Naive thymus-derived CD4-positive, alpha-beta T cell (primary cell): ENCODE measurements at places on chromosomes 7 and 10. TPM values are rescaled to one million over a fixed set of nuclear protein-coding genes. Genes with fewer than 3 reads are reported as not detected.

CTAGE15 gene
- not detected for total RNA-seq

DNA sequence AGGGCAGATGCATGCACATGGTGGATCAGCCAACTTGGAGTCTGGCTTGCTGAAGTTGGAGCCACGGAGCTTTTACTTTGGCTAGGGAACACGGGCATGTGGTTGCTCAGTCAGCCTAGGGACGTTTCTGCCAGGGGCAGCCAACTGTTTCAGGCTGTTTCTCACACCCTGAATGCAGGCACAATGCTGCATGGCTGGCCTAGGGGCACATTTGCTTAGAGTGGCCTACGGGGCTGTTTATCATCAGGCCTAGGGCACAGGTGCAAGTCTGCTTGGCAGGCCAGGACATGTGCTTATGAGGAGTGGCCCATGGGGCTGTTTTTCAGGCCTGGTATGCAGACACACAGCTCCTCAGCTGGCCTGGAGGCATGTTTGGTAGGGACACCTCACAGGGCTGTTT is 107.4 kb downstream of the GSAP start:
- H3K4me1 ChIP-seq, result no peaks in the 10 kb centered on the region
- no peak overlapping the region for H3K4me3 ChIP-seq
- no peak overlapping the region for H3K27ac ChIP-seq
- DNase-seq, result no peak
- peaks cover 32% of the 10 kb centered on the region for H3K36me3 ChIP-seq
- no peaks in the 10 kb centered on the region for H3K27me3 ChIP-seq

RELN gene
- not detected for total RNA-seq

DNA sequence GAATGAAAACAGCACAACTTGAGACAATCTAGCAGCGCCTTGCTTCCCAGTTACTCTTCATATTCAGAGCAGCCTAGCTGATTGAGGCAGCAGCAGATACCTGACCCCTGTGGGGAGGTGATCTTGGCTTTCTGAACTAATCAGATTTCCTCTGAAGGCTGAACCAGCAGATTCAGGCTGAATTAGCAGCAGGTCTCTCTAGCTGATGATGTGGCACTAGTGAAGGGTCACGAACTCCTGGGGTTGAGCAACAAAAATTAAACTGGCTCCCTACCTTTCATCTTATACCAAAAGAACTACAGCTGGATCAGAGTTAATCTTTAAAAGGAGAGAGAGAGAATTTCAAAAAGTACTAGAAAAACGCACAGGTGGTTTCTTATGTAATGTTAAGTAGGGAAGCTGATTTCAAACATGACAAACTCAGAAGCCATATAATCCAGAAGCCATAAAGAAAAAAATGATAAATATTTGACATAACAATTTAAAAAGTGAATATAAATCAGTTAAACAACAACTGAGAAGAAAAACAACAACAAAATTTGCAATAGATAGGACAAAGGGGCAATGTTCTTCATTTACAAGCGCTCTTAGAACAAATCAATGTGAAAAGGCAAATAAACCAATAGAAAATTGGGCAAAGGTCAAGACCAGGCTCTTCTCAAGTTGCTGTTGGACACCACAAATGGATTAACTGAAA is 13.5 kb downstream of the SLC25A13 start:
- peaks cover 2% of the 10 kb centered on the region for H3K4me1 ChIP-seq
- no peak for DNase-seq
- no peaks in the 10 kb centered on the region for H3K27me3 ChIP-seq
- no peak overlapping the region for H3K4me3 ChIP-seq

DNA sequence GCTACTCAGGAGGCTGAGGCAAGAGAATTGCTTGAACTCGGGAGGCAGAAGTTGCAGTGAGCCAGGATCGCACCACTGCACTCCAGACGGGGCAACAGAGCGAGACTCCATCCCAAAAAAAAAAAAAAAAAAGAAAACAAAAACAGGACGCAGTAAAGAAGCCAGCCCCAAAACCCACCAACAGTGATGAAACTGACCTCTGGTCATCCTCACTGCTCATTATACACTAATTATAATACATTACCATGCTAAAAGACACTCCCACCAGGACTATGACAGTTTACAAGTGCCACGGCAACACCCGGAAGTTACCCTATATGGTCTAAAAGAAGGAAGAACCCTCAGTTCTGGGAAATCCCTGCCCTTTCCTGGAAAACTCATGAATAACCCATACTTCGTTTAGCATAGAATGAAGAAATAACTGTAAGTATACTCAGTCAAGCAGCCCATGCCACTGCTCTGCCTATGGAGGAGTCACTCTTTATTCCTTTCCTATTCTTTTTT is 40.0 kb upstream of the EIF4H start:
- H3K4me1 ChIP-seq, result no peaks in the 10 kb centered on the region
- no peak overlapping the region for H3K4me3 ChIP-seq
- H3K27ac ChIP-seq, result no peak overlapping the region
- H3K27me3 ChIP-seq, result no peaks in the 10 kb centered on the region

GRCh38 chr10:72097448-72098300 is 9.3 kb upstream of the SPOCK2 start:
- no peak overlapping the region for H3K27ac ChIP-seq
- peaks cover 18% of the 10 kb centered on the region for H3K4me1 ChIP-seq
- no peak for DNase-seq
- H3K4me3 ChIP-seq, result no peak overlapping the region

MET gene
- total RNA-seq, result 0.19 TPM

GRCh38 chr10:77531441-77532001 is 106.1 kb downstream of the KCNMA1 start:
- DNase-seq, result no peak
- no peaks in the 10 kb centered on the region for H3K27me3 ChIP-seq
- no peak overlapping the region for H3K27ac ChIP-seq

DNA sequence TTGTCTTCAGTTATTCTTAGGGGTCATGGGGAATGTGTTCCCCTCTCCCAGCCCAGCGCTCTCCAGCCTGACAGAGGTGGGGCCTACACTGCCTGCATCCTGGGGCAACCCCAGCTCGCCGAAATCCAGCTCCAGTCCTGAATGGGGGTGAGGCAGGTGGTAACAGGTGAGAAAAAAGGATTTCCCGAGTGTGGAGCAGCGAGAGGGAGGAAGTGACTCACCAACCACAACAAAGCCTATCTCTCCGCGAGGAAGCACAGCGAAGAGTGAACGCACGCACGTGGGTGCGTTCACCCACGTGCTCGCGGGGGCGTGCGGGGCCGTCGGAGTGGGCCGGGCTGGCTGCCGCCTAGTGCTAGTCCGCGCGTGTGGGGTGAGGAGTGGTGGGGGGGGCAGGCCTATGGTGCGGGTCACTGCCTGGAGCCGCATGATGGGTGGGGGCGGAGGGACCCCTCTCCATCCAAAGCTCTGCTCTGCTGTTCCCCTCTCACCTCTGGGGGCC is 855 bp upstream of the PALD1 start:
- peak overlapping the region; percentile 56 for H3K4me3 ChIP-seq
- peak; percentile 76 for DNase-seq
- no peak overlapping the region for H3K27ac ChIP-seq

- H3K36me3 ChIP-seq, result no peaks in the 10 kb centered on the region
- H3K4me1 ChIP-seq, result peaks cover 5% of the 10 kb centered on the region
- H3K27ac ChIP-seq, result no peak overlapping the region
Observed at GRCh38 chr7:157465891-157466866, 129.4 kb downstream of the DNAJB6 start.

- no peaks in the 10 kb centered on the region for H3K36me3 ChIP-seq
- no peak overlapping the region for H3K27ac ChIP-seq
- DNase-seq, result no peak
- no peaks in the 10 kb centered on the region for H3K27me3 ChIP-seq
- no peaks in the 10 kb centered on the region for H3K4me1 ChIP-seq
Observed at GRCh38 chr10:70952921-70953320, 64.6 kb upstream of the PCBD1 start.

HOXA1 gene
- 0.32 TPM for total RNA-seq

GRCh38 chr7:51335057-51335456 is 18.4 kb upstream of the COBL start:
- no peaks in the 10 kb centered on the region for H3K36me3 ChIP-seq
- no peak overlapping the region for H3K4me3 ChIP-seq
- no peaks in the 10 kb centered on the region for H3K4me1 ChIP-seq
- peaks cover 2% of the 10 kb centered on the region for H3K27me3 ChIP-seq
- H3K27ac ChIP-seq, result no peak overlapping the region

SMO gene
- 0.11 TPM for total RNA-seq

DNA sequence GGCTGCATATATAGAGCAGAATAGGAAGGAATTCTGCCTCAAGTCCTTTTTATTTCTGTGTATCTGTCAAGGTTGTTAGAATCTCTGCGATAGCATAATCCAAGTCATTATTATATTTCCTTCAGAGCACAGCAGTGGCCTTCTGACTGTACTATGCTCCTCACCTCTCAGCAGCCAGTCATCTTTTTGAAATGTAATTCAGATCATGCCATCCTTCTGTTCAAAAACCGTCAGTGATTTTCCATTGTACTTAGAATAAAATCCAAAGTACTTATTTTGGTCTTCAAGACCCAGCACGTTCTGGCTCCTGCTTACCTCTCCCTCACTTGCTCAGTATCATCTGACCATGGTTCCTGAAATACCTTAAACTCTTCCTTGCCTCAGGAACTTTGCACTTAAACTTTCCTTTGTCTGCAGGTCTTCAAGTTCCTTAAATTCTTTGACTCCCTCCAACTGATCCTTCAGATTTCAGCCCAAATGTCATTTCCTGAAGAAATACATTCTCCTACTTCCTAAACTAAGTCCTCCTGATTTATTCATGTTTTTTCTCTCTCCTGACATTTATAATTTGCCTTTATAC is 112.4 kb downstream of the ST7 start:
- H3K4me3 ChIP-seq, result no peak overlapping the region
- H3K27ac ChIP-seq, result no peak overlapping the region
- no peak for DNase-seq
- H3K27me3 ChIP-seq, result no peaks in the 10 kb centered on the region
- H3K4me1 ChIP-seq, result no peaks in the 10 kb centered on the region

DNA sequence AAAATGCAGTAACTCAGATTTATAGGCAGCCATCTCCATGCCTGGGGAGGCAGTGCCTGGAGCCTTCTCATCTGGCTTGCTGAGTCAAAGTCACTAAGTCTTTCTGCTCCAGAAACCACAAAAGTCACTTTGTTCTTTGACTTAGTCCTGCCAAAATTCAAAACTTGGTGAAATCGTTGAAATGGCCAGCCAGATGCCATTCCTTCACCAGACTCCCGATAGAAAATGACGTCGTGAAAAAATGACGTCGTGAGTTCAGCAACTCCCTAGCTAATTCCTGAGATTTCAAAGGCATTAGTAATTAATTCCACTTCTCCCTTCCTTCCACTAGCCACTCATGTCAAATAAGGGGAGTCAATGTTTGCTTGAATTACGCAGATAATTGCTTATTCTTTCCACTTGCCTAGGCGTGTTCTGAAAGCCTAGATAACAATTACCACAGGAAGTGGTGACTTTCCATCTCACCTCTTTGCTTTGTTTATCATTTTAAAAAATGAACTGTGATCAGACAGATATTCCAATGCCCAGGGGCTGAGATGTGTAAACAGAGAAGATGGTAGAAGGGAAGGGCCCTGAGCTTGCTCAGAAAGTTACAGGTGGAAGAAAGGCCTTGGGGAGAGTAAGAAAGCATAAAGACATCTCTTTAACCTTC is 48.5 kb upstream of the OSBPL3 start:
- H3K4me1 ChIP-seq, result peaks cover 23% of the 10 kb centered on the region
- no peaks in the 10 kb centered on the region for H3K36me3 ChIP-seq
- H3K4me3 ChIP-seq, result peak overlapping the region; percentile 17
- H3K27me3 ChIP-seq, result no peaks in the 10 kb centered on the region

GRCh38 chr10:56349611-56350010 is 11.4 kb downstream of the ZWINT start:
- no peak for DNase-seq
- no peak overlapping the region for H3K27ac ChIP-seq
- H3K4me1 ChIP-seq, result no peaks in the 10 kb centered on the region
- no peaks in the 10 kb centered on the region for H3K36me3 ChIP-seq

DNA sequence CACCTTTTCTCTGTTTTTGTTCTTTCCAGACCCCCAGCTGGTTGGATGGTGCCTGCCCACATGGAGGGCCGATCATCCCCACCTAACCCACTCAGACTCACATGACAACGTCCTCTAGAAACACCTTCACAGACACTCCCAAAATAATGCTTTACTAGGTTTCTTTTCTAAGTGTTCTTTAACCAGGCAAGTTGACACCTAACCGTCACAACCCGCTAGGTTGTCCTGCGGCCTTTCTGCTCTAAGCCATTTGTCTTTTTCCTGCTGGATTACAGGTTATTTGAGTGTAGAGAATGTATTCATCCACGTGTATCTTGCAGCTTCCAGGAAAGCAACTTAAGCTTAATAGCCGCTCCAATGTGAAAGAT is 54.8 kb downstream of the CHN2 start:
- no peak overlapping the region for H3K4me3 ChIP-seq
- no peaks in the 10 kb centered on the region for H3K36me3 ChIP-seq
- no peak overlapping the region for H3K27ac ChIP-seq
- no peak for DNase-seq
- peaks cover 2% of the 10 kb centered on the region for H3K4me1 ChIP-seq

AMZ1 gene
- total RNA-seq, result 0.43 TPM

GRCh38 chr10:75106242-75106641 is 5.2 kb upstream of the SAMD8 start:
- no peak overlapping the region for H3K27ac ChIP-seq
- no peaks in the 10 kb centered on the region for H3K36me3 ChIP-seq
- H3K4me1 ChIP-seq, result peaks cover 9% of the 10 kb centered on the region
- no peak for DNase-seq

DNA sequence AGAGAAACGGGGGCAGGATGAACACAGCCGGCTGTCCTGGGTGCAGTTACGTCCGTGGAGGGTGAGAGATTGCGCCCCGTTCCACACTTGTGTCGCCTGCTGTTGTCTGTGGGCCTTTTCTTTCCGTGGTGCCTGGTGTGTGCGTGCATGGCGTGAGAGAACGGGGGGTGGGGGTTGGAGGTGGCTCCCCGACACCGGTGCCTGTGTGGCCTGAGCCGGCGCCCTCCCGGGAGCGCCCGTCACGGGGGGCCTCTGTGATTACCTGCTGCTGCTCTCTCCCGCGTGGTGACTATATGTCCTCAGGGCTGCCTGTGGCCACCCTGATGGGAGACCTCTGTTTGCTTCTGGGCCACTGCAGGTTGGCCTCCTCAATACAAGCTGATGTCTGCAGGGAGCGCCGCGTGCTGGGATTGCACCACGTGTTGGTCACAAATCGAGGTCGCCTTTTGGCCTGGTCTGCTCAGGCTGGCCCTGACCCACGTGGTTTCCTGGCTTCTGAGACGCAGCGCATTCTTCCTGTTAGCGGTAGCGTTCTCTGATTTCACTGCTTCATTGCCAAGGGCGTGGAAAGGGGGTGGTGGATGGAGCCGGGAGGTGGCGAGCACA is 10.9 kb upstream of the AP5Z1 start:
- no peaks in the 10 kb centered on the region for H3K27me3 ChIP-seq
- DNase-seq, result no peak
- H3K4me3 ChIP-seq, result no peak overlapping the region
- H3K4me1 ChIP-seq, result no peaks in the 10 kb centered on the region
- H3K36me3 ChIP-seq, result no peaks in the 10 kb centered on the region

ZNF138 gene
- total RNA-seq, result 9.8 and 10.6 TPM in 2 replicates
